SK-N-MC (cell line): ENCODE measurements at places on chromosomes 3 and 15.

DNA sequence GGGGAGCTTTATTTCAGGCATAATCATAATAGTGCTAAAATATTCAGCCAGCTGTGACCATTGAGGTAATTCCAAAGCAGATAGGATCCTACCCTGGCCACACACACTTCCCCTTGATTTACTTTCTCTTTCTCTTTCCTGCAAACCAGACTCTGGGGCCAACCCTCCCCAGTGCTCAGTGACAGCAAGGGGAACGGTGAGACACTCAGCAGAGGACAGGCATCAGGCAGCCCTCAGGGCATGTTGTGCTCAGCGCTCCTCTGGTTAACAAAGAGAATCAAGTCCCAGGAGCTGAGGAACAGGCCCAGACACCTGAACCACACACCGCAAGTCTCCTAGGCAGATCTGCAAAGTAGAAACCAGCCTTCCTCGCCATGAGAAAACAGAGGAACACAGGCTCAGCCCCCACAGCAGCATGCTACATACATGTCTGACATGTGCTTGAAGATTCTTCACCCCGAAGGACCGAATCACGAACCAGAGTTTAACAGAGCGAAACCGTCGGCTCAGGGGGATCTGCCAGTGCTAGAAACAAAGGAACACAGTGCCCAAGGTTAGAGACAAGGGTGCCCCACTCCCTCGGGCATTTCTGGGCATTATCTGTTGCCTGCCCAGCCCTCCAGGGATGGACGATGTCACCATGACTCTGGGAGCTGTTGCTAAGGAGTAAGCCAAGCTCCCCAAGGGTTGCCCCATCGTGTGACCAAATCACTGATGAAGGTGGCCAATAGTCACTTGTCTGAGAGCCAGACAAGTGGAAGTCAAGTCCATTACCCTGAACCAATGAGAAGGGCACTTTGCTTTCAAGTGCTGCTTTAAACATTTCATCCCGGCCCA is 17.5 kb downstream of the HDC start:
- DNase-seq, result no peak

DNA sequence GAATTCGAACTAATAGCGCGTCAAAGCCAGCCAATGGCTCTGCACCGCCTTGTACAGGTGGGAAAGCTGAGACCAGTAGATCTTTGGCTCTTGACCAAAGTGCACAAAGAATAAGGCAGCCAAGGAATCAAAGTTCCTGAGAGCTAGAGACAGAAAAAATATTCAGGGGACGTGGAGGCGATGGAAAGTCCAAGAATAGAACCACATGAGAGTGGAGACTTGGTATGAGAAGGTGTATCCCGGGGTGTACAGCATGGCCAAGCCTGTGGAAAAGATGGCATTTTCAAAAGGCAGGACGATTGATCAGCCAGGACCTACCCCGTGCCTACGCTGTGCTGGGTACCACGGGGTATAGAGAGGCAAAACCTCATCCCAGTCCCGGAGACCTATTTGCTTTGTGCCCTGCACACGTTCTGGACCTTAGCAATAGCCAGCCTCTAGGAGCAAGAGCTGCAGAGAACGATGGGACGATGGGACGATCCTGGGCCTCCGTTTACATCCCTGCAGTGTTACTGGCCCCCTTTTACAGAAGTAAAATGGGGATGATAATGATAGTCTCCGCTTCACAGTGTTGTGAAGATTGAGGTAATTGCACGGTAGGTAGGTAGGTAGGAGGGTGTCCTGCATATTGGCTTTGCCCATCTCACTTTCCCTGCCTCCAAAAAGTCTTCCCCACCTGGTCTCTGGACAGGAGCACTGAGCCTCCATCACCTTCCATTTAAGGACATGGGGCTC is 583 bp upstream of the RBSN start:
- no peak for DNase-seq

GRCh38 chr3:197782230-197782629 is 8.8 kb upstream of the LRCH3 start:
- DNase-seq, result no peak

GRCh38 chr3:16609927-16610580 is 4.8 kb upstream of the DAZL start:
- no peak for DNase-seq

GRCh38 chr15:76803049-76803571 is 102.0 kb downstream of the SCAPER start:
- no peak for DNase-seq

DNA sequence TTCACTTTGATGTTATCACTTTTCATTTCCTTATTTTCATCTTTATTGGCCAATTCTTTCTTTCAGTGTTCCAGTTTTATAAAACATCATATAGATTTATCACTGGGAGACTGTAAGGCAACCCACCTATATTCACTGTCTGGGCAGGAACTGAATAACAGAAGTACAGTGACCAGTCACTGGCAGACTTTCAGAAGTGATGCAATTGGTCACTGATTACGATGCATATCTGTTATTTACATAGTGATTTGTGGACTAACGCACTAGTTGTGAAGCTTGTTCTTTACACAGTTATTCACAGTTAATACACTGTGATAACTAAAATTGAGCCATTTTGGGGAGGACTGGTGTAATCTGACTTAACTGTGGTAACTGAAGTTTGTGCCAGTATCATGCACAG is 190.2 kb upstream of the DPH6 start:
- DNase-seq, result no peak

- no peak for DNase-seq
Observed at GRCh38 chr15:97140216-97140615, 809.7 kb downstream of the NR2F2 start.

GRCh38 chr3:136135039-136135802 is 60.9 kb downstream of the MSL2 start:
- DNase-seq, result no peak
